T-cell (primary cell): ENCODE measurements at places on chromosomes 6 and 20. TPM values are rescaled to one million over a fixed set of nuclear protein-coding genes. Genes with fewer than 3 reads are reported as not detected.
A peak's percentile ranks its signal among the peaks of the same experiment; 100 is the strongest.

RNF182 gene
- total RNA-seq: 0.16 TPM

OR2B6 gene
- total RNA-seq: not detected

MTG2 gene
- total RNA-seq: 23.0 TPM

HLA-DQA2 gene
- total RNA-seq: 2.7 TPM

PTCRA gene
- total RNA-seq: not detected

AKIRIN2 gene
- total RNA-seq: 68.4 TPM

PHACTR3 gene
- total RNA-seq: not detected

OOEP gene
- not detected for total RNA-seq

SLC35D3 gene
- not detected for total RNA-seq

GTSF1L gene
- not detected for total RNA-seq

RBPJL gene
- not detected for total RNA-seq

NUDT3 gene
- total RNA-seq: 30.3 TPM

POU5F1 gene
- 2.1 TPM for total RNA-seq

NHLRC1 gene
- 0.56 TPM for total RNA-seq

CCNC gene
- total RNA-seq: 33.9 TPM

- no peak for DNase-seq
Measured at GRCh38 chr6:72133324-72133723, 247.0 kb downstream of the RIMS1 start.

DNA sequence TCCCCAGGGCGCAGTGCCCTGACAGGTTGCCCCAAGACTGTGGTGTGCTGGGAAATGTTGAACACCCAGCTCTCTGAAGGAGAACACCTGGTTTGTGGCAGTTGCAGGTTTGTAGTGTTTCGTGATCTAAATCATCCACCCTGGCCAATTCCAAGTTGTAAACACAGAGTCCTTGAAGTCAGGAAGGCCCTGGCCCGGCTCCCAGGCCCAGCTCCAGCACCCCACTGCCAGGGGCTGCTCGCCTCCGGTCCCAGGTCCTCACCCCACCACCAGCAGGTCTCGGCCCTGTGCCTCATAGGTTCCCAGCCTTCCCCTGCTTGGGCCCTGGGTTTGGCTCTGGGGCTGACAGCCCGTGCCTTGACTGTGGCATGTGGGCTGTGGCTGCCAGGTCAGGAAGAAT lies 121.4 kb upstream of the MLN start:
- DNase-seq: no peak

- no peak for DNase-seq
Measured at GRCh38 chr20:39453890-39454289, 491.7 kb downstream of the DHX35 start.

DNA sequence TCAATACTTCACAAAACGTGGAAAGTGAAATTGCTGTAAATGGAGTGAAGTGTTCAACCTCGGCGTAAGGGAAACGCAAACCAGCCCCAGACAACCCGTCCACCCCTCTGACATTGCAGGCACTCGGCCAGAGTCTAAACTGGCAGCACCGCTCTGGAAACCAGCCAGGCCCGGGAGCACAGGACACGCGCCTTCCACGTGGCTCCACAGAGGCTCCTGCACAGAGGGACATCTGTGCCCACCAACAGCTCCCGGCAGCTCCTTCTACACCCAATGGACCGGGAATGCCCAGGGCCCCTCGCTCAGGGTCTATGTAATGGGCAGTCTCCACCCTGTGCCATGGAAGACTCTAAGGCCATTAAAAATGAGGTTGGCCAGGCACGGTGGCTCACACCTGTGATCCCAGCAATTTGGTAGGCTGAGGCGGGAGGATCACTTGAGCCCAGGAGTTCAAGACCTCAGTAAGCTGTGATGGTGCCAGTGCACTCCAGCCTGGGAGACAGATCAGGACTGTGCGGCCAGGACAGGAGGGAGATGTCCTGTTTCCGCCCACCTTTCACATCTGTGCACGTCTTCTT lies 3.4 kb upstream of the HELZ2 start:
- no peak for DNase-seq

GRCh38 chr6:137214931-137215330 lies 4.3 kb downstream of the IFNGR1 start:
- no peak for DNase-seq

DNA sequence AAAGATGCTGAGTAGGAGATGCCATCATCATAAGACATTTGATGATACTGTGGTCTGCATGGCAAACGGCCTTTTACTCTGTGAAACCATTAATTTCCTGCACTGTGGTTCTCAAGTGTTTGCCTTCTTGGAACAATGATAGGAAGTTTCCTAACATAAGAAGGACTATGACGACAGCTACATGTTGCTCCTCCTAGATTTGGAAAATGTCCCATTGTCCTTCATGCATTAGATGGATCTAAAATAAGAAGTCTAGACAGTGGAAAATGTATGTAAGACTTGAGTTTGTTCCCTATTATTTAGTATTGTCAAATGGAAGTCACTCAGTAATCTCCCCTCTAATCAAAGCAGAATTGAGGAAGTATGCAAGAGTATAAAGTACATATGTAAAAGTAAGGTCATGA lies 98.5 kb upstream of the TMEM170B start:
- DNase-seq: no peak

DNA sequence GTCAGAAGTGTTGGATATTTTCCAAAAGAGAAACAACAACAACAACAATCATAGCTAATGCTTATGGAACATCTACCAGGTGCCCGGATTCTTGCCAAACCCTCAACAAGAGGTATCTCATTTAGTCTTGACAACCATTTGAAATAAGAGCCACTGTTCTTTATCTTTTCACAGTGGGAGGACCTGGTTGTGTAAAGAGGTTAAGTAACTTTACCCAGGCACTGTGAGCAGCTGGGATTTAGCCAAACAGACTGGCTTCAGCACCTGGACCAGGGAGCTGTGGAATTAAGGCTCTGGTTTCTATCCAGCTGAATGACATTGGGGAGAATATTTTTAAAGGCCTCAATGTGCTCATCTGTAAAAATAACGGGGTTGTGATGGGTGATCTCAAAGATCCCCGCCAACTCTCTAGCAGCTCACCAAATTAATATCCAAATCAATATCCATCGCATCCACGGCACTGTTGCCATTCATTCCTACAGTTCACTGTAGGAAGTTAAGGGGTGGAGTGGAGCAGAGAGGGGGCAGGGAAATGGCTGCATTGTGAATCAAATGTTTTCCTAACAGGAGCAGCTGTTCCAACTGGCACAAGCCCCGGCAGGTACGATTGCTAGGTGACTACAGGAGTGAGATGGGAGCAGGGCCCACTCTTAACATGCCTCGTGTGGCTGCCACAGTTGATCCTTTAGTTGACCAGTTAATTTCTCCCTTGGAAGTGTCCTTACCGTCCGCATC lies 61.8 kb downstream of the GCNT2 start:
- no peak for DNase-seq

GRCh38 chr20:4592316-4593148 lies 129.2 kb upstream of the PRND start:
- DNase-seq: peak; percentile 39

- DNase-seq: no peak
Measured at GRCh38 chr6:31246051-31246521, 25.8 kb downstream of the HLA-C start.

- no peak for DNase-seq
Measured at GRCh38 chr6:153613719-153614455, 425.2 kb upstream of the OPRM1 start.

GRCh38 chr20:3812975-3813847 lies 7.1 kb upstream of the AP5S1 start:
- DNase-seq: no peak

DNA sequence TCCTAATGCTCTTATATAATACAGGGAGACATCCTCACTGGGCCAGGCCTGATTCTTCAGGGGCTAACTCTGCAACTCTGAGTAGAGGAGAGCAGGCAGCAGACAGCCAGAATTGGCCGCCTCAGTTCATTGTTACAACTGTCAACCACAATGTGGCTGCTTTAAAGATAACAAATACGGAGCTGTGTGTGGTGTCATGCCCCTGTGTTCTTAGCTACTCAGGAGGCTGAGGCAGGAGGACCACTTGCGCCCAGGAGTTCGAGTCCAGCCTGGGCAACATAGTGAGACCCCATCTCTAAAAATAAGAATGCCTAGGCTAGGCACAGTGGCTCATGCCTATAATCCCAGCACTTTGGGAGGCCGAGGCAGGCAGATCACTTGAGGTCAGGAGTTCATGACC lies 34.3 kb downstream of the CEP250 start:
- DNase-seq: no peak

- peak; percentile 80 for DNase-seq
Measured at GRCh38 chr20:32535953-32536823, 48.9 kb downstream of the NOL4L start.

- no peak for DNase-seq
Measured at GRCh38 chr6:96302991-96303390, 218.6 kb upstream of the UFL1 start.

- DNase-seq: no peak
Measured at GRCh38 chr6:106783640-106784566, 154.5 kb downstream of the QRSL1 start.

- DNase-seq: peak; percentile 71
Measured at GRCh38 chr6:44172731-44173500, 14.3 kb downstream of the CAPN11 start.

GRCh38 chr6:144879436-144879835 lies 594.3 kb downstream of the UTRN start:
- no peak for DNase-seq

- DNase-seq: no peak
Measured at GRCh38 chr20:58688840-58689239, 3.8 kb upstream of the NPEPL1 start.

- no peak for DNase-seq
Measured at GRCh38 chr20:43558412-43559146, at the start of gene SGK2. TSS of gene SGK2 (plus strand) at chr20:43559027. CDS start at chr20:43566496, 7,469 bp downstream.

DNA sequence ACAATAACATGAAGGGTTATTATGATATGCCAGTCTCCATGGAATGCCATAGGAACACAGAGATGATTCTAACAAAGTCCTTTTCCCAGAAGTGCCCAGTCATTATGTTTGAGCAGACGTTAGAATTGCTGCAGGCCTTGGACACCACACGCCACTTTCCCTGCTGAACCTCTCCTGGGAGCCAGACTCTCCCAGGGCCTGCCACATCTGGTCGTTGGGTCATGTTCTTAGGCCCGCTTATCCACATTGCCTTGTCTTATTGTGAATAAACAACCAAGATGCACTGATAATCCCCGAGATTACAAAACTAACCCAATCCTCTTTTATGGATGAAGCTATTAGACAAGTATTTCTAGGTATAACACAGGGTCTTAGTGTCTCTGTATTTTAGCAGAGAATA lies 276.5 kb upstream of the CITED2 start:
- DNase-seq: no peak

GRCh38 chr6:40466986-40467539 lies 120.1 kb downstream of the LRFN2 start:
- no peak for DNase-seq

DNA sequence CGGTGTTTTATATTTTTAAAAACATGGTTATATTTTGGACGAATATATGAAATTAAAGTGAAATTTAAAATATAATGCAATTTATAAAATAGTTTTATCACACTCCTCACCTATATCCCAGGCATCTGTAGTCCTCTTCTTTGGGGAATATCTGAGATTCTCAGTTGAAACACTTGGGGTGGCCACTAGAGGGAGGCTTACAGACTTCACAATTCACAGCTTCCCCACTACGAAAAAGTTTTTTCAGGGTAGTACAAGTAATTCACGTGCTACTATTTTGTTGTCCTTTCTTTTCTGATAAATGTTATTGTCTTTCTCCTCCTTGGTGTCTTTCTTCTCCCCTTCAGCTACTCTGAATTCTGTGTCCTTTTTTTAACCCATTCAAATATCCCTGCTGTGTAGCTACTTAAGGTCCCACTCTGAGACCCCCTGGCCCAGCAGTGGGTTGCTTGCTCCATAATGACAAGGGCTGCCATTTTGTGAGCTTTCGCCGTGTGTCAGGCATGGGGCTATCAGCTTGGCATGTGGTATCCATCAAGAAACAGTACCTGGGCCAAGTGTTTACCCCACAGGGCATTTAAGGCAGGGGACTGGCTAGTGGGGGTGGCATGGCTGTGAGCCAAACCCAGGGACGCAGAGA lies 43.6 kb upstream of the PHACTR3 start:
- DNase-seq: no peak

DNA sequence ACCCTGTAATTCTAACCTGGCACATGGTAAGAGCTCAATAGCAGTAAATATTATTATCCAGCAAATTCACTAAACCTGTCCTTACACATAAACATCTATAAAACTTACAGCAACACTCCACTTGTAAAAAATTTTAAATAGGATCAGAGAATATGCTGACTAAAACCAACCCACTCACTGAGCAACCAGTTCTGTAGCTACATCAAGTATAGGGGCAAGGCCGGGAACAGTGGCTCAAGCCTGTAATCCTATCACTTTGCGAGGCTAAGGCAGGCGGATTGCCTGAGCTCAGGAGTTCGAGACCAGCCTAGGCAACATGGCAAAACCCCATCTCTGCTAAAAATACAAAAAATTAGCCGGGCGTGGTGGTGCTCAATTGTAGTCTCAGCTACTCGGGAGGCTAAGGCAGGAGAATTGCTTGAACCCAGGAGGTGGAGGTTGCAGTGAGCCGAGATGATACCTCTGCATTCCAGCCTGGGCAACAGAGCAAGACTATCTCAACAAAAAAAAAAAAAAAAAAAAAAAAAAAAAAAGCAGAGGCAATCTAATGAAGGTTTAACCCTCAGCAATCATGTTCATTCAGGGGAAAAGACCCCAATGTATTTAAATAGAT lies 6.8 kb downstream of the STAU1 start:
- no peak for DNase-seq

- DNase-seq: no peak
Measured at GRCh38 chr6:118993803-118994251, 58.9 kb upstream of the MCM9 start.

DNA sequence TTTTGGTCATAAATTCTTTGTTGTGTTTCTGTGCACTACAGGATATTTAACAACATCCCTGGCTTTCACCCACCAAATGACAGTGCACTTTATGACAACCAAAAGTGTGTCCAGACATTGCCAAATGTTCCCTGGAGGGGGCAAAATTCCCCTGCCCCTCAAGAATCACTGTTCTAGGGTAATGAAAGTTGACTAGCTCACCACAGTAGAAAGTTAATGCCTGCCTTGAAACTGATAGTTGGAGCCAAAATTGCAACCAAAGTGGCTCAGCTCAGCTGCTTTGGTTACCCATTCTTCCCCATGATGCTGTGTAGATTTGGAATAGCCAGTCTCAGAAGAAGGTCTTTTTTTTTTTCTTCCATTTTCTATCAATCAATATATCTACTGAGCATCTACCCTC lies 150.6 kb downstream of the RALGAPA2 start:
- no peak for DNase-seq

DNA sequence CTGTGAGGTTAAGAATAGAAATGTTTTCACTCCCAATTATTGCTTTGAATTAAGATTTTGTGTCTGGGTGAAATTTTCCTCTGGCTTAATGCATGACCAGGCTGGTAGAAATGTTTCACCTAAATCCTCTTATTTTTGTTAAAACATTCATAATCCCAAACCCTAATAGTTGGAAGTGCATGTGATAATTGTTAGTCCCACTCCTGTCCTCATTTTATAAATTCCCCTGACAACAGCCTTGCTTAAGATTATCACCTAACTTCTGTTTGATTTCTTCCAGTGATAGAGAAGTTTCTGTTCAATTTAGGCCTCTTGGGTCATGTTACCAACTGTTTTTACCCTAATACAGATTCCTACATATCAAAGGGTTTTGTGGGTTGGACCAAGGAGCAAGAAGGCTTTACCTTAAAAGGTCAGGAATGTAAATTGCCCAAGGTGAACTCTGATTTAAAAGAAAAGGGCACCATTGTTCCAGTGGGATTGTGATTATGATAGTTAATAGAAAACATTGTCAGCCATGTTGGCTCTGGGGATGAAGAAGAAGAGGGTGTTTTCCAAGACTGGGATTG lies 158.7 kb upstream of the CENPW start:
- DNase-seq: no peak
